Stimulated activated memory B cell treated with anti-CD40 and anti-IgM and Interleukin-4, amounts not matched to agents 10 μg/mL and 1 μg/mL and 100 μg/mL, for 72 hours (primary cell): ENCODE measurements at places on chromosomes 1 and 21.

GRCh38 chr1:184698016-184698415, 56.6 kb downstream of the EDEM3 start:
- H3K27me3 ChIP-seq: no peaks in the 10 kb centered on the region
- peaks cover 7% of the 10 kb centered on the region for H3K4me1 ChIP-seq
- H3K27ac ChIP-seq: no peak overlapping the region
- no peak overlapping the region for H3K4me3 ChIP-seq
- peaks cover 68% of the 10 kb centered on the region for H3K36me3 ChIP-seq

- peaks cover 12% of the 10 kb centered on the region for H3K36me3 ChIP-seq
- no peaks in the 10 kb centered on the region for H3K27me3 ChIP-seq
- H3K27ac ChIP-seq: no peak overlapping the region
- no peak for ATAC-seq
These were observed 210.0 kb downstream of the HLX start for GRCh38 chr1:221089273-221089672.

GRCh38 chr1:18410407-18410806, 70.3 kb upstream of the KLHDC7A start:
- H3K27ac ChIP-seq: no peak overlapping the region
- H3K36me3 ChIP-seq: no peaks in the 10 kb centered on the region
- peaks cover 18% of the 10 kb centered on the region for H3K27me3 ChIP-seq
- H3K4me3 ChIP-seq: no peak overlapping the region
- no peak for ATAC-seq

GRCh38 chr1:152111515-152111968, 3.7 kb downstream of the TCHH start:
- no peak overlapping the region for H3K27ac ChIP-seq
- no peaks in the 10 kb centered on the region for H3K36me3 ChIP-seq

DNA sequence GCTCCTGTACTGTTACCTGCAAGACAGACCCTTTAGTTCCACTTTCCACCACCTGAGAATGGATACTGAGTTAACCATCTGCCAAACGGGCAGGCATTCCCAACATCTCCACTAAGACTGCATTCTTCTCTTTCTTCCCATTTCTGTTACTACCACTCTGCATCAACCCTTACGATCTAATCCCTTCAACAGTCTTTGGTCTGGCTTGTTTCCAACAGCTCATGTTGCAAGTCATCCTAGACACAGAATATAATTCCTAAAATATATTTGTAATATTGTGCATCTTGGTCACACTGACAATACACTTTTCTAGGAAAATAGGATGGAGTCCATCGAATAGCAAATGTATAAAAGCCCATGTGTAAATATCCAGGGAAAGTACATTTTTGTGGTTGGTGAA, 166.7 kb downstream of the SIPA1L2 start:
- no peak overlapping the region for H3K27ac ChIP-seq
- no peak for ATAC-seq
- no peaks in the 10 kb centered on the region for H3K27me3 ChIP-seq
- no peaks in the 10 kb centered on the region for H3K4me1 ChIP-seq
- H3K36me3 ChIP-seq: no peaks in the 10 kb centered on the region

DNA sequence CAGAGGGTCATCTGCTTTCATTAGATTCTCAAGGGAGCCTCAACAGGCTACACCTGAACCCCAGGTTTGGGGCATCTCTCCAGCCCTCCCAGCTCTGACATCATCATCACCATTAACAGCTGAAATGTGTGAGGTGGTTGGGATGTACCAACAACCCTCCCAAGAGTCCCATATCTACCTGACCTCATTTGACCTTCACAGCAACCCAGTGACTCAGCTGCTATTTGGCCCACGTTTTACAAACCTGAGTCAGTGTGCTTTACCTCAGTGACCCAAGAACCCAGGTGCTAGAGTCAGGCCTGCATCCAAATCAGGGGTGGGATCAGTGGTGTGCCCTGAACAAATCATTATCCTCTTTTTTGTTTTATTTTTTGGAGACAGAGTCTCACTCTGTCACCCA, 53.3 kb upstream of the TINAGL1 start:
- no peak overlapping the region for H3K4me3 ChIP-seq
- peaks cover 7% of the 10 kb centered on the region for H3K4me1 ChIP-seq
- H3K27ac ChIP-seq: peak overlapping the region; percentile 88
- H3K36me3 ChIP-seq: peaks cover 6% of the 10 kb centered on the region
- no peak for ATAC-seq
- peaks cover 33% of the 10 kb centered on the region for H3K27me3 ChIP-seq

- no peaks in the 10 kb centered on the region for H3K36me3 ChIP-seq
- H3K27ac ChIP-seq: no peak overlapping the region
- no peak overlapping the region for H3K4me3 ChIP-seq
- H3K27me3 ChIP-seq: peaks cover 52% of the 10 kb centered on the region
These were observed 42.0 kb upstream of the SCMH1 start for GRCh38 chr1:41284121-41284520.

- no peak overlapping the region for H3K27ac ChIP-seq
- no peak overlapping the region for H3K4me3 ChIP-seq
- ATAC-seq: no peak
- H3K27me3 ChIP-seq: no peaks in the 10 kb centered on the region
- H3K4me1 ChIP-seq: no peaks in the 10 kb centered on the region
- no peaks in the 10 kb centered on the region for H3K36me3 ChIP-seq
These were observed 76.0 kb downstream of the DDR2 start for GRCh38 chr1:162708286-162708685.

DNA sequence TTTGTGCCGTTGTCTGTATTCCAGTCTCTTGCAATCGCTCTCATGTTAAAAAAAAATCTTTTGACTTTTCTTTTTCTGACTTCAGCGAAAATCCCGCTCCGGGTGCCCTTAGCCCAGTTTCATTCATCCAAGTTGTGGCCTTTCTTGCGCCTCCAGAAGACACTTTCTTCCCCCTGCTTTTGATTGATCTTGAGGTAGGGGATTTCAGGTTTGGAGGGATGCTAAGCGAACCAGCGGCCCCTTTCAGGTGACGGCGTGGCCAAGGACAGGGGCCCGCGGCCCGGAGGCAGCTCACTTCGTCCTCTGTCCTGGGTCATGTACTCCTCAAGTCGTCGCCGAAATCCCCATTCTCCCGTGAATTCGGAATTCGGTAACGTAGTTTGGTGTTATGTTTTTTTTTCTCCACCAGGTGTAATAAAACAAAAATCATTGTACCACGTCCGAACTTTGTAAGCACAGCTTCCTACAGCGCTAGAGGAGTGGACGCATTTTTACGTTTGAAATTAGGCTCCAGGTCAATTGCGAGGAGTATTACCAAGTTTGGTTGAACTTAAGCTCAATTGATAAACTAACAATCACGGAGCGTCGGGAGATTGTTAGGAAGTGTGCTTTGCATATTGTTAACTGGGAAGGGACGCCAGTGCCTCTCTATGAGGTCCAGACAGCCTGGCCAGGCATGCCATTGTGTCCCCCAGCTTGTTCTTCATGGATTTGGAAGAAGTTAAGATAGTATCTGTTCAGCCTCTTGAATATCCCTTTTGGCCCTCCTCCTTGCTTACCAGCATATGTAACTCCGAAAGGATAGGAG, 1.1 kb downstream of the MRPS6 start:
- H3K27me3 ChIP-seq: no peaks in the 10 kb centered on the region
- H3K36me3 ChIP-seq: peaks cover 14% of the 10 kb centered on the region

DNA sequence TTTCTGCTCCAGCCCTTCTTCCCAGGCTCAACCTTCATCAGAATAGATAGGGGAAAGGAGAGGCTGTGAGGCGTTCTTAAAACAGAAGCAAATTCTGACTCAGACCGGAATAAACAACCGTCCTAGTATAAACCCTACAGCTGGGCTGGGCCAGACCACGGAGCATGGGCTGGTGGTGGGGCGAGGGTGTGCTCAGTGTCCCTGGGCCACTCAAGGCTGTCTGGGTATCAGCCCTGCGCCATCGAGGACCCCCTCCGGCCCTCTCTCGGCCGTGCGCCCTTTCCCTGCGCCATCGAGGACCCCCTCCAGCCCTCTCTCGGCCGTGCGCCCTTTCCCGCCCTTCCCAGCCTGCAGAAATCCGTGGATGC, 36.0 kb downstream of the CAPN2 start:
- peak overlapping the region; percentile 69 for H3K27ac ChIP-seq
- peaks cover 53% of the 10 kb centered on the region for H3K36me3 ChIP-seq
- no peaks in the 10 kb centered on the region for H3K27me3 ChIP-seq
- peak overlapping the region; percentile 89 for H3K4me3 ChIP-seq
- ATAC-seq: peak; percentile 87

GRCh38 chr1:153365696-153366095, 8.0 kb downstream of the S100A9 start:
- no peak for ATAC-seq
- no peak overlapping the region for H3K27ac ChIP-seq
- no peaks in the 10 kb centered on the region for H3K4me1 ChIP-seq

DNA sequence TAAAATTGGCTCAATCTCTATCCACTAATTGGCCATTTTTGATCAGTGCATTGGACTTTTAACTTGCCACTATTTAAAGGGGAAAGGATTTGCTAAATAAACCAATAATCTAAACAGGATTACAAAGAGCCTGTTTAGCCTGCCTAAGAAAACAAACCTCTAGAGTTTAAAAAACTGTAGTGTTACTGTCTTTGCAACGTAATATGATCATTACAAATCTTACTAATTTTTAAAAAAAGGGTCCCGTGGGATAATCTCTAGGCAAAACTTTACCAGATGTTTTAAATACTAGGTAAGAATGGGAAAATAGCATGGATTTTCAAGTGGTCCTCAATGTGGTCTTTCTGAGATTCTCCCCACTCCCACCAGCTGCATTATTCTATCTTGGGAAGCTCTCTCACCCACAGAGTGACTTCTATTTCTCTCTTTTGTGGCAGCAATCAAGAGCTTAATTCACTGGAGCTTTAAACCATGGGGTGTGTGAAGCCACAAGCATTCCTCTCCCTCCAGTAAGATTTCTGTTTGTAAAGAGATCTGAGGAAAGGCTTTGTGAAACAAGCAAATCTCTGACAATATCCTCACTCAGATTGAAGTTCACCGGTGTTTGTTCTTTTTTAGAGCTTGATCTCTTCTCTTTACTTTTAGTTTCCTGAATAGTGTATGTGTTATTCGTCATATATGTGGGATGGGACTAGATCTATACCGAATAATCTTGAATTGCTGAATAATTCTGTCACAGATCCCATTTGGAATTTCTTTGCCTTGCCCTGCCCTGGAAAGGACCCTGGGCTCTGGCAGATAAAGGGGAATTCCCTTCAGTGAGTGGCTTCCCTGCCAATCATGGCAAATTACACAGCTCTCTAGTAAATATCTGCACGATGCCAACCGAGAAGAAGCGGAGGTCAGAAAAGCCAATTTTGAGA, 132.2 kb downstream of the TLR5 start:
- no peak for ATAC-seq
- H3K4me1 ChIP-seq: no peaks in the 10 kb centered on the region
- H3K4me3 ChIP-seq: no peak overlapping the region
- no peaks in the 10 kb centered on the region for H3K27me3 ChIP-seq
- H3K27ac ChIP-seq: no peak overlapping the region

DNA sequence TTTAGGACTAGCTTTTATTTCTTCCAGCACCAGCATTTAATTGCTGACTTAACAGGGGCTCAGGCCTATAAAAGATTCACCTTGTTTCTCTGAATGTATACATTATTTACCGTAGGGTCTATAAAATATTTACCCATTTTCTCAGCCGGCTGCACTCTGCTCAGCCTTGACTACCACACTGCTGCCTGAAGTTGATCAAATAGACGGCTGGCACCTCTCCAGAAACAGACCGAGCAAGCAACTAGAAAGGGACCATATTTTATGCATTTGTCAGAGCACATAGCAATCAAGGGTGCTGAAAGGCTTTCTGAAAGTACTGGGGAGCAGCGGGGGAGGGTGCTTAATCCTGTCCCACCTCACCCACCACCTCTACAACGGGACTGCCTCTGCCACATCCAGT, 64.7 kb upstream of the FGGY start:
- no peak for ATAC-seq
- H3K4me3 ChIP-seq: no peak overlapping the region
- no peaks in the 10 kb centered on the region for H3K36me3 ChIP-seq
- H3K4me1 ChIP-seq: peaks cover 5% of the 10 kb centered on the region
- H3K27me3 ChIP-seq: no peaks in the 10 kb centered on the region

DNA sequence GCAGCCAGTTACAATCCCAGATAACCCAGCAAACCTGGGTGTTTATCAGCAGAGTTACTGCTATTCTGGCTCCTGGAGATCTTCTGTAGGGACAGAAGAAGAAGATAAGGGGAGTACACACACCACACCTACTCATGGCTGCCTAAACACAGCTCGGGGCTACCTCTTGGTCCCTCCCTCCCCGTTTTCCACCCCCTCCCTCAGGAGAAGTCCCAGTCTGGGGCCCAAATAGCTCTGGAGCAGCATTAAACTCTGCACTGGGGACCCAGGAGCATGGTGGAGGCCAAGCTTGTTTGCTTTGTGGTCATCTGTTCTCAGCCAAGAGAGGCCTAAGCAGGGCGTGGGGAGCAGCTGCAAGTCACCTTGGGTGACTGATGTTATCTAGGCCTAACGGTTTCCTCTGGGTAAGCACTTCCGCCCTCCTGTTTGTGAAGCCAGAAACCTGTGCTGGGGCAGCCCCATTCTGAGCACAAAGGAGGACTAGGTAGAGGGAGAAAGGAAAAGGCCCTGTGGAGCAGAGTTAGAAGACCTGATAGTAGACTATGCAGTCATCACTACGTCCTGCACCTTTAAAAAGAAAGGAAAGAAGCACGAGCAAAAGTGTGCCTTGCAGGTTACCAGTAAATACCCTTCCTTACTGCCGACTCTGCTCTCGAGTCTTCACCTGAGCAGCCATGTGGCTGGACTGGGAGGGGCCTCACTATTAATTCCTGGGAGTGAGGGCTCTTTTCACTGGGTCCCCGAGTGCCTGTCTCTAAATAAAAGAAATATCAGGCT, 2.0 kb upstream of the RCSD1 start:
- ATAC-seq: peak; percentile 83
- H3K4me3 ChIP-seq: peak overlapping the region; percentile 65
- H3K4me1 ChIP-seq: peaks cover 77% of the 10 kb centered on the region
- no peaks in the 10 kb centered on the region for H3K27me3 ChIP-seq
- peak overlapping the region; percentile 92 for H3K27ac ChIP-seq

DNA sequence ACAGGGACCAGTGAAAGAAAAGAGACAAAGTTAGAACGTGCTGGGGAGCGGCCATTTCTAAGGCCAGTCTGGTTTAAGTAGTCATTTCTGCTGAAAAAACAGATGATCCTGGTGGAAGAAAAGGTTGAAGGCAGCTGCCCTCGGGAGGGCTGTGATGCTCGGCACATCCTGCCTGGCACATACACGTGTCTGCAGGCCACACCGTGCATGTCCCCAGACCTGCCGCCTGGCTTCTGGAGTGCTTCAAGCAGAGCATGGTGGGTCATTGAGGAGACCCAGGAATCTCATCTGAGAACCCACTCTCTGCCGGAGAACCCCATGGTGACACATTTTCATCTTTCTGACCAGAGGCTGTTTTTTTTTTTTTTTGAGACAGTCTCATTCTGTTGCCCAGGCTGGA, 32.4 kb downstream of the IFNAR1 start:
- no peak for ATAC-seq
- H3K36me3 ChIP-seq: peaks cover 27% of the 10 kb centered on the region
- H3K4me3 ChIP-seq: no peak overlapping the region
- no peak overlapping the region for H3K27ac ChIP-seq

GRCh38 chr21:42162831-42163510, 56.0 kb upstream of the ABCG1 start:
- no peak for ATAC-seq
- no peaks in the 10 kb centered on the region for H3K36me3 ChIP-seq
- peaks cover 16% of the 10 kb centered on the region for H3K4me1 ChIP-seq
- H3K27me3 ChIP-seq: peaks cover 9% of the 10 kb centered on the region

- no peak overlapping the region for H3K27ac ChIP-seq
- no peaks in the 10 kb centered on the region for H3K36me3 ChIP-seq
- ATAC-seq: peak; percentile 2
These were observed 33.6 kb downstream of the ACOT11 start for GRCh38 chr1:54581621-54582035.

- ATAC-seq: no peak
- peaks cover 13% of the 10 kb centered on the region for H3K4me1 ChIP-seq
- H3K27ac ChIP-seq: no peak overlapping the region
- H3K27me3 ChIP-seq: no peaks in the 10 kb centered on the region
- no peaks in the 10 kb centered on the region for H3K36me3 ChIP-seq
These were observed 97.0 kb upstream of the FGGY start for GRCh38 chr1:59199719-59200376.
